Chondrocyte (in vitro differentiated cells): ENCODE measurements at places on chromosomes 16 and 17. TPM values are rescaled to one million over a fixed set of nuclear protein-coding genes. Genes with fewer than 3 reads are reported as not detected.

Gene SARM1
- 22.2 to 24.1 TPM (median 23.0 TPM) in 3 replicates for total RNA-seq

DNA sequence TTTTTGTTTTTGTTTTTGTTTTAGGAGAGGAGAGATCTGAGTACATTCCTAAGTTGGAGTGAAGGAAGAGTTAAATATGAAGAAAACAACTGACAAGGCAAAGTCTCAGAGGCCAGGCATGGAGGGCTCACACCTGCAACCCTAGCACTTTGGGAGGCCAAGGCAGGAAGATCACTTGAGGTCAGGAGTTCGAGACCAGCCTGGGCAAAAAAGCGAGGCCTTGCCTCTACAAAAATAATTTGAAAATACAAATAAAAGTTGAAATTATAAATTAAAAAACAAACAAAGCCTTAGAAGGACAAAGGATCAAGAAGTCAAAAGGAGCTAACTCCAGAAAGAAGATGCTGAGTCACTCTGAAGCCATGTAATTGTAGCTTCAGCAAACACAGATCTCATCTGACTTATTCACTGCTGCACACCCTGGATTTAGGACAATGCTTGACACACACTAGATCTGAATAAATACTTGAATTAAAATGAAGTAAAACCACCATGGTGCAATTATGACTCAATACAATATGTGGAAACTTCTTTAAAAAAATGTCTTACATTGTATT is 9.1 kb downstream of the CEP20 start:
- H3K4me1 ChIP-seq = peaks cover 24% of the 10 kb centered on the region
- peak overlapping the region; percentile 72 for H3K27ac ChIP-seq
- no peak overlapping the region for H3K4me3 ChIP-seq

Gene ABCA10
- 0.50 to 0.92 TPM (median 0.87 TPM) in 3 replicates for total RNA-seq

Gene TSNAXIP1
- 1.8 to 3.1 TPM (median 2.3 TPM) in 3 replicates for total RNA-seq

Gene ZNF48
- total RNA-seq = 10.6 to 11.8 TPM (median 10.8 TPM) in 3 replicates

- peaks cover 33% of the 10 kb centered on the region for H3K4me1 ChIP-seq
- H3K27ac ChIP-seq = peak overlapping the region; percentile 87
Observed at GRCh38 chr16:3152991-3153368, 18.2 kb downstream of the ZNF213 start.

DNA sequence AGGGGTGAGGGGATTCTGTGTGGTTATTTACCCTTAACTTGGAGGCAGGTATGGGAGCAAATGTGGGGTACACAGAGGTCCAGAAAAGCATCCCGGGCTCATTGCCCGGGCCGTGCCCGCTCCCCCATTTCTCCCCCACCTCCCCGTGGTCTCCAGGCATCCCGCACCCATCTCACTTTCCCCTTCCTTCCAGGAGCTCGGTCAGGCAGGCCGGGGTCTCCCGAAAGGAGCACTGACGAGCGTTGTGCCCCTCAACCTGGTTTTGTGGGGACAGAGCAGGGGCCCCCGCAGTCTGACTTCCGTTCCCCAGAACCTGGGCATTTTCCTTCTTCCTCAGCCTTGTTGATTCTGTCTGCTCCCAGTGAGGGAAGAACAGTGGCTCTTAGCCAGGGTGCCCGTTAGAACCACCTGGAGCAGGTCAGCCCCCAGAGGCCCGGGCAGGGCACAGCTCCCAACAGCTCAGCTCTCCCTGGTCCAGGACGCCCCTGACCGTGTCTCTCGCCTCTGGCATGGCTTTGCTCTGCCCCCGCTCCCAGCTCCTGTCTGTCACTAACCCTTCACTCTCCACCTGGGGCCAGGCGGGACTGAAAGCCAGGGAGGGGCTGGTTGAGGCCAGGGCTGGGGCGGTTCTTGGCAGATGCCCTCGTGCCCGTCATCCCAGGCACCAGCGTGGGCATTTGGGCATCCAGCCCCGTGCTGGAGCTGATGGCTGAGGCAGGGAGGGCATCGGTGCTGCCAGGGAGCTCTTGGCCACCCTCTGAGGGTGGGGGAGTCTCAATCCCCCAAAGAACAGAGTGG is 12.5 kb upstream of the NUDT16L1 start:
- H3K27me3 ChIP-seq = no peaks in the 10 kb centered on the region
- H3K4me3 ChIP-seq = no peak overlapping the region
- peaks cover 11% of the 10 kb centered on the region for H3K36me3 ChIP-seq
- DNase-seq = no peak
- no peak overlapping the region for H3K27ac ChIP-seq
- no peaks in the 10 kb centered on the region for H3K4me1 ChIP-seq

GRCh38 chr17:22202702-22203101 is 510.4 kb downstream of the KCNJ18 start:
- no peak overlapping the region for H3K4me3 ChIP-seq
- DNase-seq = peak; percentile 44
- H3K36me3 ChIP-seq = no peaks in the 10 kb centered on the region

GRCh38 chr17:21113049-21113690 is 13.6 kb upstream of the DHRS7B start:
- DNase-seq = no peak
- peaks cover 16% of the 10 kb centered on the region for H3K27me3 ChIP-seq
- H3K4me3 ChIP-seq = no peak overlapping the region
- H3K36me3 ChIP-seq = no peaks in the 10 kb centered on the region
- H3K4me1 ChIP-seq = no peaks in the 10 kb centered on the region

- no peaks in the 10 kb centered on the region for H3K36me3 ChIP-seq
- no peaks in the 10 kb centered on the region for H3K4me1 ChIP-seq
- no peak for DNase-seq
- H3K27ac ChIP-seq = no peak overlapping the region
- no peak overlapping the region for H3K4me3 ChIP-seq
- peaks cover 13% of the 10 kb centered on the region for H3K27me3 ChIP-seq
Observed at GRCh38 chr16:17561056-17561455, 90.3 kb upstream of the XYLT1 start.

GRCh38 chr16:2282866-2283555 is 15.1 kb upstream of the RNPS1 start:
- H3K4me3 ChIP-seq = no peak overlapping the region
- peaks cover 13% of the 10 kb centered on the region for H3K36me3 ChIP-seq
- no peak overlapping the region for H3K27ac ChIP-seq
- H3K27me3 ChIP-seq = no peaks in the 10 kb centered on the region
- H3K4me1 ChIP-seq = no peaks in the 10 kb centered on the region

- no peaks in the 10 kb centered on the region for H3K36me3 ChIP-seq
- H3K4me1 ChIP-seq = no peaks in the 10 kb centered on the region
Observed at GRCh38 chr17:12591021-12591735, 74.5 kb upstream of the MYOCD start.

Gene CBX2
- total RNA-seq = 4.1 to 11.8 TPM (median 4.9 TPM) in 3 replicates

- H3K4me1 ChIP-seq = peaks cover 23% of the 10 kb centered on the region
- no peaks in the 10 kb centered on the region for H3K27me3 ChIP-seq
- H3K27ac ChIP-seq = peak overlapping the region; percentile 95
- DNase-seq = no peak
Observed at GRCh38 chr16:81445966-81446906, 1.6 kb downstream of the CMIP start.

GRCh38 chr16:1540556-1540855 is 7.0 kb downstream of the TMEM204 start:
- no peak overlapping the region for H3K27ac ChIP-seq
- peaks cover 19% of the 10 kb centered on the region for H3K4me1 ChIP-seq
- H3K36me3 ChIP-seq = peaks cover 12% of the 10 kb centered on the region
- H3K4me3 ChIP-seq = no peak overlapping the region

Gene BCAR1
- 125 to 140 TPM (median 125 TPM) in 3 replicates for total RNA-seq
